ENCODE measurements at places on chromosomes 7 and 10.

GRCh38 chr7:129494041-129494440 lies 8.3 kb upstream of the SMKR1 start:
- peak overlapping the region; percentile 12 for H3K27ac ChIP-seq
- peaks cover 42% of the 10 kb centered on the region for H3K4me1 ChIP-seq
- H3K36me3 ChIP-seq, result no peaks in the 10 kb centered on the region
- H3K27me3 ChIP-seq, result peaks cover 4% of the 10 kb centered on the region
- no peak for DNase-seq

GRCh38 chr7:74272305-74273038 lies 16.7 kb upstream of the CLIP2 start:
- H3K27me3 ChIP-seq, result peaks cover 36% of the 10 kb centered on the region
- no peak overlapping the region for H3K4me3 ChIP-seq
- no peaks in the 10 kb centered on the region for H3K36me3 ChIP-seq
- no peak for DNase-seq

DNA sequence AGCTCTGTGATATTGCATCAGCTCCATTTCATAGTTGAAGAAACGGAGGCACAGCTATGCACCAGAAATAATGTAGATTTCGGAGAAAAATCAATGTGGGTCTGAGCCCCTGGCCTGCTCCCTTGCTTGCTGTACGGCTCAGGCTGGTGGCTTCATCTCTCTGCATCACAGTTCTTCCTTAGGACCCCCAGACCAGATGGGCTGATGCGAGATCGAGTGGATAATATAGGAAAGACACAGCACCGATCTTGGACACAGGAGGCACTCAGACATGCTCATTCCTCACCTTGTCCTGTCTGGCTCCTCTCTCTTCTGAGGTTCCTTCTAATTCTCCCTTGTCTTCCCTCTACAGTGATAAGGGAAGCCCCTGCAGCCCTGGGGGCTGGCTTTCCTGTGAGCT lies 365.9 kb upstream of the ZMIZ1 start:
- H3K4me3 ChIP-seq, result no peak overlapping the region
- H3K27me3 ChIP-seq, result no peaks in the 10 kb centered on the region
- H3K36me3 ChIP-seq, result no peaks in the 10 kb centered on the region
- H3K27ac ChIP-seq, result no peak overlapping the region

DNA sequence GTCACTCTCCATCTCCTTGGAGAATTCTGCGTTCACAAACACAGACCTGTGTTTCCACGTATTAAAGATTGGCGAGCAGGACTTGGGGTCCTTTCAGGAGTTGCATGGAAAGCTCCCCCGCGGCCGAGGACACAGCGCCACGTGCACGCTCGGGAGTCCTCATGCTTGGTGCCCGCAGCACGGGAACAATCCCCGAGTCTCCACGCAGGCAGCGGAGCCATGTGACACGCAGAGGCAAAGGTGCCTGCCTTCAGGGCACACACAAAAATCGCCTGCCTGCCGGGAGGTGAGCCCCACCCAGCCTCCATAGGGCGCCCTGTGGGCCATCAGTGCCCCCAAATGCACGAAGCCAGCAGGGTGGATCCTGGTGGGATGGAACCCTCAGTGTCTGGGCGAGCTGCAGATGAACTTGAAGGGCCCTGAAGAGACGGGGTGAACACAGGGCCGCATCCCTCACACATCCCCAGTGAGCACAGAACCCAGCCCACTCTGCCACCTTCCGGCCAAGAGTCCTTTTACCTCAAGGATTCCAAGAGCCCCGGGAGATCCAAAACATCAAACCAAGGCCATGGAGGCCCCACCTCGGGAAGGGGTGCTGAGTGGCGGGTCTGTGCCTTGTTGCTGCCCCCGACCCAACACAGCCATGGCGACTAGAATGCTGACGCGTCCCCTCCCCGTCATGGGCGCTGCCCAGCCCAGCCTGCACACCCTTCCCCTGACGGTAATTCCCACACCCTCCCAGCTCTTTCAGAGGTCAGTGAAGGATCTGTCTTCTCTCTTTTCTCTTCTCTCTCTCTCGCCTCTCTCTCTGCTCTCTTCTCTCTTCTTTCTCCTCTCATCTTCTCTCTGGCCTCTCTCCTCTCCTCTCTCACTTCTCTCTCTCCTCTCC lies 55.9 kb downstream of the CFAP46 start:
- no peaks in the 10 kb centered on the region for H3K36me3 ChIP-seq
- H3K27me3 ChIP-seq, result no peaks in the 10 kb centered on the region
- H3K4me1 ChIP-seq, result no peaks in the 10 kb centered on the region
- H3K4me3 ChIP-seq, result no peak overlapping the region
- DNase-seq, result peak; percentile 20
